CD4-positive, alpha-beta T cell treated with Interleukin-6 at 100 ng/mL for 8 hours (primary cell): ENCODE measurements at places on chromosomes 11 and 22.

- no peak for DNase-seq
Measured at GRCh38 chr11:35466058-35466457, 46.7 kb upstream of the SLC1A2 start.

DNA sequence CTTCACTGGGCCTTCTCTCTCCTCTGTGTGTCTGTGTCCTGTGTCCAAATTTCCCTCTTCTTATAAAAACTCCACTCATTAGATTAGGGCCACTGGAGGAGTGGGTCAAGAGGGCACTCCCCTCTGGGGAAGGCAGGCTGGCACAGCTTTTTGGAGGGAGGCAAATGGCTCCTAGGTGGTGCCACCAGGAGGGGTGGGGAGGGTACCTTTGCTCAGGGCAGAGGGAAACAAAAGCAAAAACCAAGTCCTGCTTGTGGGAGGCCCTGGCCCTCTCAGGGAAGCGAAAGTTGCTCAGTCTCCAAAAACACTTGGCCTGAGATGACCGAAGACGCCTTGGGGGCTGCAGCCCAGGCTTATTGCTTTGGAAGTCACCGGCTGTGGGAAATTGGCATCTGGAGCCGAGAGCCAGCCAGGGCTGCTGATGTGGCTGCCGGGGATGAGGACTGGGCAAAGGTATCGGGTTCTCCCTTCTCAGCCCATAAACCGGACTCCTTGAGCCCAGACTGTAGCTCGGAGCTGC lies 48.2 kb upstream of the ANO1 start:
- no peak for DNase-seq

- no peak for DNase-seq
Measured at GRCh38 chr11:59197991-59198390, 14.7 kb downstream of the MPEG1 start.

DNA sequence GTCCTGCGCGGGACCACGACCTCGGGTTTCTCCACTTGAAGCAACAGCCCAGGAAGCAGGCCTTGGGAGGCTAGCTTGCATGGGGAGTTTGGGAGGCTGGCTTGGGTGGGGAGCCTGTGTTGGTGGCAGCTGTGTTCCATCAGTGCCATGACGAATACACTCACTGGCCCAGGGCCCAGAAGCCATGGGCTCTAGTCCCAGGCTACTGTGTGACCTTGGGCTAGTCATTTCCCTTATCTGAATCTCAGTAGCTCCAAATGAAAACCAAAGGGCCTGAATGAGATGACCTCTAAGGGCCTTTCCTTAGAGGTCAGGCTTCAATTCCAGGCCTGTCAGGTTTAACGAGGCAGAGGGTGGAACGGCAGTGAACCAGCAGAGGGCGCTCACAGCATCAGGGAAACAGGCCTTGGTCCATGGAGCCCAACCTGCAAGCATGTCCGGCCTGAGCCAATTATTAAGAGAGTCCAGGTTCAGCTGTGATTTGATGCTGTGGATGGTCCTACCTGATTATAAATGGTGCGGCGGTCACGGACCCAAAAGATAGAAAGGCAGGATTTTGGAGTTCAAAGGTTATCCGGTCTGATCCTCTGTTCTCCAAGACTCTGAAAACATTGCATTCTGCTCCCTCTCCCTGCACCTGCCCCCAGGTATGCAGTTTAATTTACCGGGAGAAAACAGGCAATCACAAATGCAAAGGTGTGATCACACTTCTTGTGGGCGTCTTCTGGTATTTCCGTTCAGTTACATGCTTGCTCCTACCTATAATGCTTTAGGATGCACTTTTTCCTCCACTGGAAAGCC lies 15.9 kb downstream of the PTPN5 start:
- peak; percentile 12 for DNase-seq

GRCh38 chr11:66856496-66857233 lies at the start of gene LRFN4:
Gene LRFN4 (plus strand): TSS chr11:66857064. CDS start chr11:66857745, 681 bp downstream.
- DNase-seq = no peak
